ENCODE measurements at places on chromosomes 4 and X. TPM values are rescaled to one million over a fixed set of nuclear protein-coding genes. Genes with fewer than 3 reads are reported as not detected.

GRCh38 chr4:19399001-19399400, 852.7 kb upstream of the SLIT2 start:
- DNase-seq: no peak

DNA sequence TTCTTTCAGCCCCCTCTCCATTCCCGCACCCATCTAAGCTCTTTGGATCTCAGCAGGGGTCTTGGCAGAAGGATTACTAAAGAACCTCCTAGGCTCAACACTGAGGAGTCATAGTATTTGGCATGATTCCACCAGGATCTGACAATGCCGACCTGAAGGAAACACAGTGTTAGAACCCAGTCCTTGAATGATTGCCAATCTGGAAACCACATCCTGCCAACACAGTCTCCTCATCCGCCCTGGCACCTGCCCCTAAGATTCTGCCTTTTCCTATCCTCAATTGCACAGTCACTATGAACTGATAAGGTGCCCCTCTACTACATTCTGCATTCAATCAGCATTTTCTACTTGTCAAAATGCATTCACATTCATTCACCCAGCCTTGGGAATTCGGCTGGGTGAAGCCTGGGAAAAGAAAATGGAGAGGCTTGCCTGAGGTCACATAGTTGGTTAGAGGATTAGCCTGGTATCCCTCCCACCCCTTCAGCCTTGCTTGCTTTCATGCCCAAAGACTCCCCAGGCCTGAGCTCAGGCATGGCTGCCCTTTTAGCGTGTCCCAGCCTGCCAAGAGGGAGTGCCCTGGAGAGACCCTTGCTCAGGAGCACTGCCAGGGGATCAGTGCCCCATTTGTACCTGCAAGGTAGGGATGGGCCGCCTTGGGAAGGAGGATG, 2.2 kb upstream of the CLDN2 start:
- DNase-seq: no peak

GRCh38 chrX:118355225-118355920, 9.5 kb downstream of the WDR44 start:
- DNase-seq: no peak

DNA sequence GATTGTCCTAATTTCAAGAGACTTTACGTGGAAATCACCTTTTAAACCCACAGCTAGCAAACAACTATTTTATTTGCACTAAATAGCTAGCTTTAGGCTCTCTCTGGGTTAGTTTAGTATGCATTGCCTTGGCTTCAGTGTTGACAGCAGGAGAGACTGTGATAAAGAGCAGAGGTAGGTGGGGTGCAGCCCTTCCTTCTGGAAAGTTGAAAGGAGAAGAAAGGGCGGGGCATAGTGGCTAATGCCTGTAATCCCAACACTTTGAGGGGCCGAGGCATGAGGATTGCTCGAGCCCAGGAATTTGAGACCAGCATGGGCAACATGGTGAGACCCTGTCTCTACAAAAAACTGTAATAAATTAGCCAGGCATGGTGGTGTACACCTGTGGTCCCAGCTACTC, 29.0 kb upstream of the TMEM154 start:
- no peak for DNase-seq

DNA sequence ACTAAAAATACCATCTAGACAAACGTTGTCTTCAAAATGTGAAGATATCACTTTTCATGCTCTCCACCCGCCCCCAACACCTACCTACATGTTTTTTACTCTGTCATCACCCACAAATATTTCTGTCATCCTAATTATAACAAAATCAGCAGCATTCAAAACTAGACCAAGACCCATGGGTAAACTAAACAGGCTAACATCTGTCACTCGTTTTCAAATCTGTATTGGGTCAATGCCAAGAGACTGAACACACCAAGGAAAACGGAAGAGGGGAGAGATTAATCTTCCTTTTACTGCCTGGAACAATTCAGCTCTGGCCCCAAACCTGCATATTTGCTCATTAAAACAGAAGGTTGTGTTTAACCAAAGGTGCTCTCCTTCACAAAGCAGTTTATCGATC, 17.5 kb downstream of the FAM184B start:
- no peak for DNase-seq

DNA sequence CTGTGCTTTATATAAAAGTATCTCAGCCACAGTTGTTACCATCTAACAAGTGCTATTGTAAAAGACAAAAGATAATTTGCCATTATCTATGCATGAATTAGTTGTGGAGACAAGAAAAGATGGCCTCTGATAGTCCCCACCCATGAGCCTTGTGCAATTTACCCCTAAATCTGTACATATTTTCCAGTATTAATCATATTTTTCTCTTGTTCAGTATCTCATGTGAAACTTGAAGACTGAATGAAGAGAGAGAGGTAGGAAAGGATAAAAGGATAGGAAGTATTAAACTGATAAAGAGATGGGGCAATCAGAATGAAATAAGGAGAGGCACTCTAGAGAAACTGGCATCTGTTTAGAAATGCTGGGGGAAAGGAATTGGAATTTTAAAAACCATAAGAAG, 3.7 kb downstream of the MYOZ2 start:
- no peak for DNase-seq

ITGB1BP2 gene
- 142 TPM for polyA plus RNA-seq

MAGEA1 gene
- polyA plus RNA-seq: not detected

BOD1L1 gene
- 32.7 TPM for polyA plus RNA-seq

IDS gene
- 27.2 TPM for polyA plus RNA-seq
